Thyroid gland (tissue), 4 donors: ENCODE measurements at places on chromosomes 12 and 14. TPM values are rescaled to one million over a fixed set of nuclear protein-coding genes. Genes with fewer than 3 reads are reported as not detected.

DNA sequence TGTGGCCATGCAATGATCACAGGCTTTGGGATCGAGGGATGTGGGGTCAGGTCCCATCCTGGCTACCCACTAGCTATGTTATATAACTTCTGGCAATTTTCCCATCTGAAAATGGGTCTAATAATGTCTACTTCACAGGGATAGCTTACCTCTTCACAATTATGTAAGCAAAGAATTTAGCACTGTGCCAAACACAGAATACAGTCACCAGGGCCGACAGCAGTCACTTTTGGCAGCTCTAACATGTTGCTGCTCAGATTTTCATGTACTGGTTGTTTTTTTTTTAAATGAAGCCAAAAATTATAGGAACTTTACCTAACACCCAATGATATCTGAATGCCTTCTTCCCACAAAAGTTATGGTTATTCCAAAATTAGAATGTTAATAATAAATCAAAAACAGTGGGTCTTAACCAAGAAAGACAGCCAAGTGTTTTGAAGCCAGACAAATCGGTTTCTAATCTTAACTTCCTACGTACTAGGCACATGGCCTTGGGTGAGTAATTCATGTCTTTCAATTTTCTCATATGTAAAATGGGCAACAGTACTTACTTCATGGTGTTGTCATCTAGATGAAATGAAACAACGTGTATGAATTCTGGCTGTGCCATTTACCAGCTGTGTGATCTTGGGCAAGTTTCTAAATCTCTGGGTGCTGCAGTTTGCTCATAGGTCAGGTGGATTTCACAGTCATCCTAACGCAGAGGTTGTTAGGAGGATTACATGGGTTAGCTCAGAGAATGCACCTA lies 13.0 kb upstream of the PCED1B start:
- H3K4me3 ChIP-seq = no peak overlapping the region
- H3K36me3 ChIP-seq = no peaks in the 10 kb centered on the region
- no peaks in the 10 kb centered on the region for H3K27me3 ChIP-seq
- H3K27ac ChIP-seq = no peak overlapping the region
- no peak for DNase-seq

DNA sequence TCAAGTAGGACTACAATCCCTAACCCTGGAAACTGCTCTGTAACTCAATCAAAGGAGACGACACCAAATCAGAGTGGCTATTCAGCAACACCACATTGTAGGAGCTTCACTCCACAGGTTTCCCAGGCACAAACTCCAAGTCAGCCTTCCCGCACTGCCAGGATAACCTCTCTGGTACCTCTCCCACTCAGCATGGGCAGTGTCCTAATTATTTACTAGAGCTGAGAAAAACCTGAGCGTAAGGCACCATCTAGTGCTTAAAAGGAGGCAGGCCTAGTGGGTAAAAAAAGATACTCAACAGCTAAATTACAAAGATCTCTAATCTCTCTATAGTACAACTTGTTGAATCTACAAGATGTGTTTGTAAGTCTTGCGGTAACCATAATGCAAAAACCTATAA lies 36.1 kb downstream of the PARP11 start:
- no peaks in the 10 kb centered on the region for H3K27me3 ChIP-seq
- no peaks in the 10 kb centered on the region for H3K36me3 ChIP-seq
- DNase-seq = no peak
- no peak overlapping the region for H3K27ac ChIP-seq
- H3K4me3 ChIP-seq = no peak overlapping the region

Gene NYNRIN
- total RNA-seq = 19.9 TPM

DNA sequence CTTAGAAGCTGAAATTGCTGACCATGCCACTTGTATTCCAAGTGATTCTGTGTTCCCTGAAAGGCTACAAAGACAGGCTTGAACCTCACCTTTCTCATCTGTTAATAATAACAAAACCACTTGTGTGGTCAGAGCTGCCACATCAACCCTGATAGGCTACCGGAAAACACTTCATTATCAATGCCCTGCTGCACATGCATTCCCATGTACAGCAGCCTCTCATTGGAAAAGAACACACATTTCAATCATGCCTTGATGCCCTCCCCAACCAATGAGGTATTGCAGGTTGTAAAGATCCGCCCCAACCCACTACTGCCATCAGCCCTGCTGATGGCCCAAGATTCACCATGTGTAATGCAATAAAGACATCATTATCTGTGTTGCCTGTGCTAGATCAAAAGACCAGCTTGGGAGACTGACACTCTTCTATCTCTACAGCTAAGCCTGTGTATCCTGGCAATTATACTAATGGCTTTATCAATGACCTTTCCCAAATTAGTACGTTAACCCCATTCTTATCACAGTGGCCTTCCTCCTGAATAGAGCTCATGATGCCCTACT lies 2.8 kb downstream of the GPR19 start:
- no peak for DNase-seq
- H3K36me3 ChIP-seq = no peaks in the 10 kb centered on the region
- H3K4me1 ChIP-seq = peaks cover 10% of the 10 kb centered on the region
- H3K27me3 ChIP-seq = no peaks in the 10 kb centered on the region
- no peak overlapping the region for H3K4me3 ChIP-seq

Gene CEBPE
- not detected for total RNA-seq
